Stimulated activated CD4-positive, alpha-beta T cell treated with anti-CD3 and anti-CD28 coated beads, Interleukin-4, amount 100 ng/mL, for 4 hours (primary cell): ENCODE measurements at places on chromosomes 4 and X.

- DNase-seq, result no peak
Observed at GRCh38 chr4:152104901-152105357, 344.1 kb upstream of the GATB start.

- DNase-seq, result no peak
Observed at GRCh38 chrX:47960406-47960805, 43.4 kb downstream of the ZNF182 start.

GRCh38 chrX:108298165-108298602 lies 140.0 kb downstream of the COL4A6 start:
- no peak for DNase-seq

GRCh38 chr4:8366601-8367000 lies 73.9 kb downstream of the ACOX3 start:
- no peak for DNase-seq

DNA sequence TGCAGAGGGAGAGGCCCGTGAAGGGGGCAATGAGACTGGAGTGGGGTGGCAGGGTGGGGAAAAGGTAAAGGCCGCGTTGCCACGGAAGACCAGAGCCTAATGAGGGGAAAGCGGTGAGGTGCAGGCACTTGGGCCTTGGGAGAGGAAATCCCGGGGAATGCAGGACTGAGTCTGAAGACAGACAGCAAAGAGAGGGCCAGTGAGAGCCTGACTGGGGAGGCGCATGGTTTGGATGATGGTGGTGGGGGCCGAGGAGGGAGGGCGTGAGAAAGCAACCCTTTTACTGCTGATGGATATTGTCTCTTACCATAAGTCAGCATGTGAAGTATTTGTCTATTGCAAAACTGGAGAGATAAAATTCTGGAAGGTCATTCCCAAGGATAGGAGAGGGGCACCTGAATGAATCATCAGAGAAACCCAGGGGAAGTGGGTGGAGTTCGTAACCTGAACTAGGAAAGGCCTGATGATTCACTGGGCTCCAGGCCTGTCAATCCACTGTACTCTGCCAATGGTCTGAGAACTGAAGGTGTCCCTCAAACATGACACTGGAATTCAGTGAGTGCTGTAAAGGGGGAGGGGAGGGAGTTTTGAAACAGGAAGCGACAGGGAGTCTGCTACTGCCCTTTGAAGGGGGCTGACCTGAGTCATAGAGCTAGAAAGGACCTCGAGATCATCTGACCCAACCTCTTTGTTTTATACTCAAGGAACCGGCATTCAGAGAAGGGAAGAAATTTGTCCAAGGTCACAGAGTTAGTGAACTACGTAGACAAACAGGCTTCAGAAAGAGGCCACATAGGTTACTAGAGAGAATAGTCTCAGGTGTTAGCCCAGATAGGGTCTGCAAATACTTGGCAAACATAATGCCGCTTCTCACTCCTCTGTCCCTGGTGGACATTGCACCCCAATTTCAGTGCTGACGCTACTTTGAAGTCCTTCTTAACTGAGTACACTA lies 52.2 kb downstream of the NALF2 start:
- no peak for DNase-seq

DNA sequence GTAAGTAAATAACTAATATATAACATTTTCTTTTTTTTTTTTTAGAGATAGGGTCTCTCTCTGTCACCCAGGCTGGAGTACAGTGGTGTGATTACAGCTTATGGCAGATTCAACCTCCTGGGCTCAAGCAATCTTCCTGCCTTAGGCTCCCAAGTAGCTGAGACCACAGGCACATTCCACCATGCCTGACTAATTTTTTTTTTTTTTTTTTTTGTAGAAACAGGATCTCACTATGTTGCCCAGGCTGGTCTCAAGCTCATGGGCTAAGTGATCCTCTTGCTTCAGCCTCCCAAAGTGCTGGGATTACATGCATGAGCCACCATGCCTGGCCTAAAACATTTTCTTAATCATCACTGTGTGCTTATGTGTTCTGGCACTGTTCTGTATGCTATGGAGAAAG lies 32.8 kb downstream of the MGARP start:
- DNase-seq, result no peak

- no peak for DNase-seq
Observed at GRCh38 chrX:85573801-85574200, 194.3 kb upstream of the POF1B start.

- no peak for DNase-seq
Observed at GRCh38 chrX:68375803-68376202, 57.5 kb downstream of the OPHN1 start.

DNA sequence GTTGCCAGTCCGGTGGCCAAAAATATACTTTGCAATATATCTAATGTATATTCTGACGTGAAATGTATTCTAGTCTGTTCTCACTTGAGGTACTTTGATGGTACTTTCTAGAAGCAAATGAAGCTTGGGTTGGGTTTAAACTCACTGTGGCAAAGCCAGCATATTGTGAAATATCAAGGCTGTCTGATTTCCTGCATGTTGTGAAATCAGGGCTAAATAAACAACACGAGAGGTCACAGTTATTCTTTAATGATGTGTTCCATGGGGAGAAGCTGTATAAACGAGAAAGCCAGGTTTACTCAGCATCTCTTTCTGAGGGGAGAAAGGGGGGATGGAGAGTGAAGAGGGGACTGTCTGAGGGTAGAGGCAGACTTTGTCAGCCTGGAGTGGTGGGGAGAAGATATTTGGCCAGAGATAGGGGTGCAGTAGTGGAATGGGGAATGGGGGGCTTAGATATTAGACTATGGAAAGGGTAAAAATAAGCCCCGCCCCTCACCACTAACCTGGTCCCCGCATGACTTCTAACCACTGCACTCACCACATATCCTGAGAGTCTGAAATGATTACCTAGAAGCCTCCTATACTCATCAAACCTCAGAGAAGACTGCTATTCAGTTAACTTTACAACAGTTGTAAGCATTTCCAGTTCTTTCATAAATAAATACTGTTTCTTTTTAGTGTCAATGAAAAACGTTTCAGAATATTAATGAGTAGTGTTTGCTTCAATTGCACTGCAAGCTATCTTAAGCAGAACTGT lies 5.9 kb upstream of the SCARB2 start:
- no peak for DNase-seq

- no peak for DNase-seq
Observed at GRCh38 chr4:184250795-184251669, 33.4 kb upstream of the ENPP6 start.

GRCh38 chrX:10231461-10231860 lies 74.7 kb downstream of the CLCN4 start:
- DNase-seq, result no peak

DNA sequence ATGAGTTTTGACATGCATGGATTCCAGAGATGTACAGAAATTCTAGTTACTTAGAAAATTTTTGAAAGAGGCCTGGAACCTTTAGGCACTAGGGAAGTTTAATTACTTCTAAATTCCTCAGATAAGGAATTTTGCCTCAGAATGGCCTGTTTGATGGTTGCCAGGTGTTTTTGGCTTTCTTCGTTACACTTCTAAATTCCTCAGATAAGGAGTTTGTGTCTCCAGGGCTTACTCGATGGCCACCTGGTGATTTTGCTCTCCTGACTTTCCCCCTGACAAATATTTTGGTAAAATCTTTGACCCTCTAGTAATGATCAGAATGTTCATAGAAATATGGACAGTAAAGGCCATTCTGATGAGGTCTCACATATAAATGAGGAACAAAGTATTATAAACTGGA lies 64.3 kb downstream of the BEX3 start:
- DNase-seq, result no peak

GRCh38 chrX:49249071-49249470 lies 13.8 kb downstream of the CCDC22 start:
- DNase-seq, result no peak

GRCh38 chrX:70907900-70908299 lies 611 bp downstream of the TEX11 start:
- DNase-seq, result no peak

DNA sequence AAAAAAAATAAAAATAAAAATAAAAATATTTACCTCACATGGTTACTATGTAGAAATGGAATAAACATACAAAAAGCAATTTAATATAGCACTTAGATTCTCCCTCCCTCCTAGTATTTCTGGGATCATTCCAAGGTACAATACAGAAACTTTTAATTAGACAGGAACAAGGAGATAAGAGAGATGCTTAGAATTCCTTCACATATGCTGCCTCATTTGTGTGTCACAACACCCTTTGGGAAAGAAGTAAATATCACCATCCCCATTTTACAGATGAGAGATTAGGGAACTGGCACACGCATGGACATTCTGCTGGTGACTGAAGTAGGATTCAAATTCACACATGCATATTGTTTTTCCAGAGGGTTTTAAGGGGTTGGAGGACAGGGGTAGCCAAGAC lies 164.2 kb downstream of the APBB2 start:
- no peak for DNase-seq

- no peak for DNase-seq
Observed at GRCh38 chr4:48321312-48321711, 20.0 kb upstream of the SLAIN2 start.

DNA sequence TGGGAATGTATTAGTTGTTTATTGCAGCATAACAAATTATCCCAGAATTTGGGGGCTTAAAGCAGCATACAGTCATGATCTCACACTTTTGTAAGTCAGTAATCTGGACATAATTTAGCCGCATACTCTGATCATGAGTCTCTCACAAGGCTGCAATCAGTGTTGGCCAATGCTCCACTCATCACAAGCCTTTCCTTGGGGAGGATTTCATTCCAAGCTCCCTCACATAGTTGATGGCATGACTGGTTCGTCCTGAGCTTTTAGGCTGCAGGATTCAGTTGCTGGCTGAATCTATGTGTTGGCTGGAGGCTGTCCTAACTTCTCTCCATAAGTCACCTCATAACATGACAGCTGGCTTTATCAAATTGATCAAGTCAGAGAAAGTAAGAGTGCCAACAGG lies 1568.6 kb upstream of the PCDH7 start:
- DNase-seq, result no peak

GRCh38 chrX:54411732-54412131 lies 28.5 kb upstream of the TSR2 start:
- no peak for DNase-seq

- DNase-seq, result no peak
Observed at GRCh38 chr4:114252499-114252898, 273.1 kb upstream of the ARSJ start.

GRCh38 chr4:163111588-163111987 lies 55.1 kb downstream of the NAF1 start:
- no peak for DNase-seq

DNA sequence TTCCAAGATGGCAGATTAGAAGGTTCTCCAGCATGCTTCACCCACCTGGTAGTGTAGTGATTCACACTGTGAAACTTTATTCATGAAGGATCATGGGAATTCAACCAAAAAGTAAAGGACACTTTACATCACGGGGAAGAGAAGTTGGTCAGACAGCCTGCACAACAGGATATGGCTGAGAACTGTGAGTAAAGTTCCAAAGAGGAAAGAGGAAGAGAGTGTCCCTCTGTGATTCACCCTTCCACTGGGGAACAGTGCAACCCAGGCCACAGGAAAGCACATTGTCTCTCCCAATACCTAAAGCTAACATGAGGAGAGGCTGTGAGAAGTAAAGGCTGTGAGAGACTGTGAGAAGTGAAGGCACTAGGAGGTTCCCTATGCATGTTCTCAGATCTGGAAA lies 137.2 kb downstream of the STPG2 start:
- DNase-seq, result no peak

GRCh38 chrX:20116577-20117240 lies at the start of gene MAP7D2:
MAP7D2 (minus strand) TSS chrX:20116907; CDS start chrX:20116879, 28 bp downstream.
- no peak for DNase-seq

DNA sequence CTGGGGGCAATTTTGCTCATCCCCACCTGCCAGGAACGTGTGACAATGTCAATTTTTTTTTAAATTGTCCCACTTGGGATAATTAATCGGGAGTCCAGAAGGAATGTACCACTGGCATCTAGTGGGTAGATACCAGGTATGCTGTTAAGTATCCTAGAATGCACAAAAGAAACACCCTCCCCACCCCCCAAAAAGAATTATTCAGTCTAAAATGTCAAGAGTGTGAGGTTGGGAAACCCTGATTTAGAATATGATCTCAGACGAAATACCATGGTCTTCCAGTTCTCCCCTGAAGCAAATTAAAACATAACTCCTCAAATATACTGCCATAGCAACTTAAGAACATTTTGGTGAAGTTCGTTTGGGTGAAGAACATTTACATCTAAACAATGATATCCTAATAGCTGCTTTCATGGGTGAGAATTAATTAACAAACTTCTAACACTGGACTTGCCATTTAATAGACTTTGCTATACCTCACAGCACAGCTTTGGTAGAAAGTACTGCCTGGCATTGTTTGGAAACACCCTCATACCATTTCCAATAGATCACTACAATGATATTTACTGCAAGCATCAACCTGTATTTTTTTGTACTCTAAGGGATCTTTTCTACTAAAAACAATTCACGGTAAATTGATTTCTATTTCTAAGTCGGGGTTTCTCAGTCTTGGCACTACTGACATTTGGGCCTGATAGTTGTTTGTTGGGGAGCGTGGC lies 36.5 kb downstream of the SH3RF1 start:
- DNase-seq, result no peak

- DNase-seq, result no peak
Observed at GRCh38 chr4:109294006-109294405, 8.5 kb downstream of the COL25A1 start.

DNA sequence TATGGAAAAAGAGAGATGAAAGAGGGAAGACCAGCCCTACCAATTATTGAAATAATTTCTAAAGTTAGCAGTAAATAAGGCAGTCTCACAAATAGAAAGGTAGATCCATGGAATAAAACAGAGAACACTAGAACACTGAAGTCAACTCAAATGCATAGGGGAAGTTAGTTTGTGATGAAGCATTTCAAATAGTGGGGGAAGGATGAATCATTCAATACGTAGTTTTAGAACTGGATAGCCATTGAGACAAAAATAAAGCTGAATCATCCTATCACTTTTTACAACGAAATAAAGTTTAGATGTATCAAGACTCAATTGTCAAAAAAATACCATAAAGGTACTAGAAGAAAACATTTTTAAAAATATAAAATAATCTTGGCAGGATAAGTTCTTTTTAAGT lies 143.2 kb upstream of the DGKK start:
- DNase-seq, result no peak

GRCh38 chr4:54473077-54473545 lies 184.6 kb upstream of the KIT start:
- DNase-seq, result no peak

GRCh38 chrX:139795196-139795595 lies 87.2 kb upstream of the MCF2 start:
- no peak for DNase-seq

- no peak for DNase-seq
Observed at GRCh38 chr4:76035141-76035540, 729 bp downstream of the CXCL11 start.

- DNase-seq, result no peak
Observed at GRCh38 chrX:40727093-40727492, 8.2 kb downstream of the MED14 start.
